ENCODE measurements at places on chromosomes 2 and 18.

- DNase-seq, result no peak
Observed at GRCh38 chr2:173400760-173401159, 46.1 kb downstream of the CDCA7 start.

GRCh38 chr2:43190311-43191052 lies 35.9 kb downstream of the ZFP36L2 start:
- DNase-seq, result no peak

DNA sequence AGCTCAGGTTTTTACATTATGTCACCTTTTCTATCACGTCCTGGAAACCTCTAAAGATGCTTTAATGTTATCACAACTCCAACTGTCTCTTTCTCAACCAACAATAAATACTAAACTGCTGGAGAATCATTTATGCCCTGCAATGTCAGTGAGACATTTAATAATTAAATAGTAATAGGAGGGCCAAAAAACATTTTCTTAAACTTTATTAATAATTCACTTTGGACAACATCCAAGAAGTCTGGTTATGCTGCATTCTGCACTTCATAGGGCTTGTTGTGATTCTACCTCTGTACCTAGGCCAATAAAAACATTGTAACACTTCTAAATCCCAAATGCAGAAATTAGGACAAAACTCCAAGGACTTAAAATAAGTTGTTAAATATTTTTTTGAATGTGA lies 420.4 kb upstream of the LRRTM1 start:
- DNase-seq, result no peak

DNA sequence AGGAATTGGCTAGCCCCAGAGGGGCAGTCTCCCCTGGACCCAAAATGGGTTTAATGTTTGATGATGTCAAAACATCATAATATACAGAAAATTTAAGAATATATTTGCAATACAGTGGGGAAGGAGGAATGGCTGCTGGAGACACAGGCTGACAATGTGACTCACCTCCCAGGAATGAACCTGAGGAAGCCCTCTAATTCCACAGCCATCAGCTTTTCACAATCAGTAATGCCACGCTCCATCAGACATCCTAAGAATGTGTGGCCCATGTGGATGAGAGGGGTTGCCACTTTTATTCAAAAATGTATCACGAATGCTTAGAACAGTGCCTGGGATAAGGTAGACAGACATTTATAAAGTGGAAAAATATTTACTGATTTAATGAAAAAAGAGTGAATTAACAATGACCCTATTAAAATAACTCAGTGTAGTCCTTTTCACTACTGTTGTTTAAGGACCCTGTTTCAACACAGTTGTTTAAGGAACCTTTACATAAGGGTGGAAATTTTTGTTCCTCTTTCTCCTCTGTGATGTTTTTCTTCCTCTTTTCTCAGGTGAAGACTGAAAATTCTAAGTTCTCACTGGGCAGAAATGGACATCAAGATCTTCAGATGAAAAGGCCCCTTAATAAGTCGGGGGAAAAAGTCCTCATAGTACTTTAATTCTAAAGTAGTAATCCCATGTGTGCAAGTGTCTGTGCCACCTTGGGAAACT lies 17.5 kb upstream of the TMEM163 start:
- no peak for DNase-seq

DNA sequence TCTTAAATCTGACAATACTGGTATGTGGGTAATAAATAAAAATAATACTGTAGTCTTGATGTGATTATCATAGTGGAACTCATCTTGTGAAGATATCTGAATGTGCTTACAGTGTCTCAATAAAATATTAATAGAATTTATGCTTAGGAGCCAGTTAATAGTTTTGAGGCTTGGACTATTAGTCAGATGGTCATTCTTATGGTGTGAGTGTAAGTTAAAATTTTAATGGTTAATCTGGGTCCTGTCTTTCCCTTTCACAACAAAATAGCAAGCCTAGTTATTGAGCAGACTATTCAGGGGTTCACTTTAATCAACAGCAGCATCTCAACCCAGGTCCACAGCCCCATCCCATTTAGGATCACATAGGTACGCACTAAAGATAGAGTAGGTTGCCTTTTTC lies 138.9 kb downstream of the HAUS1 start:
- no peak for DNase-seq

GRCh38 chr2:188609321-188610049 lies 317.8 kb downstream of the GULP1 start:
- DNase-seq, result no peak

DNA sequence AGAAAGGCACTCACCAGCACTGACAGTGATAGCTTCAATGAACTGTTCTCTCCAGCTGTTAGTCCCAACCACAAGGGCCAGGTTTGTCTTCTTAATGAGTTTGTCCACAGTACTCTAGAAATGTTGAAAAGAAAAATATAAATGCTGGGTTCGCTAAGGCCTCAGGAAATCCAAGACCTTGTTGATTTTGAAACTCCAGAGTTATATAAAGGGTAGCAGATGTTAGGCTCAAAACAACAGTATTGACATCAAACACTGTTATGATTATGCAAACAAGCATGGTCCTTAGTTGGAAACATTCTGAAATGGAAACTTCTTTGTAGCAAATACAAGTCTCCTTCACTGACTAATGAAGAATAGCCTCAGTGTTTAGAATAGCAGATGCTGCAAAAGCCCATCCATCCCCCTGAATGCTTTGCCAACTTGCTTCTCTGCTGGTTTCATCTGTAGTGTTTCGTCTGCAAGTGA lies 291.1 kb downstream of the SLC8A1 start:
- DNase-seq, result no peak

DNA sequence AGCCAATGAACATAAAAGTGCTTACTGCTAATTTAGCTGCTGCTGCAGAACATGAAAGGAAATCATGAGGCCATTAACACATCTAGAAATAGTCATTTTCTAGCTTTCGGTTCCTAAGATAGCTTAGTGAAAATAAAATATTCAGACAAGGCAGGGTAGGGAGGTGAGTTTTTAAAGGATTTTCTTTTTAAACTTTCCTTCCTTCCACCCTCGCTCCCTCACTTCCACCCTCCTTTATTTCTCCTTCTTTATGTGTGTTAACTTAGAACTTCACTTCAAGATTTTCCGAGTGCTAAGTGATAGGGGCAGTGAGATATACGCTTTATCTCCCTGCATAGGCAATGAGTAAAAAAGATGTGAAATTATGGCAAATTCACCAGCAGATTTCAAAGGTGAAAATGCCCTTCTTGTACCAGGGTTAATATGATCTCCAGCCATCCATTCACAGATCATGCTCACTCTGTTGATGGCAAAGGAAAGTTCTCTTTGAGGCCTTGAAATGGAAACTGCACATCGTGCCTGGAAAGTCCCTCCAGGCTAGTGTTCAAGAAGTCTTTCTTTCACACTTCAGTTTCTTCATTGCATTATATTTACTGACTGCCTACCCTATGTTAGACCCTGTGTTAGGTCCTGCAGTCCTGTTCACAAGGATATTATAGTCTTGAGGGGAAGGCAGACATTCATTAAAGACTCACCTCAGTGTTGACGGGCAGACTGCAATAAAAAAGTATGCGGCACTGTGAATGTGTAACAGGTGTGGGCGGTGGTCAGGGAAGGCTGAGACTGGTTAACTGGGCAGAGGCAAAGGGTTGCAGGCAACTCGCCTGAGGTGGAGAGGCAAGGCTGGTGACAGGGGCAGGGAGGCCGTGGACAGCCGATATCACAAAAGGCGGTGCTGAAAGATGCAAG lies 200.8 kb downstream of the PLCL1 start:
- DNase-seq, result no peak

DNA sequence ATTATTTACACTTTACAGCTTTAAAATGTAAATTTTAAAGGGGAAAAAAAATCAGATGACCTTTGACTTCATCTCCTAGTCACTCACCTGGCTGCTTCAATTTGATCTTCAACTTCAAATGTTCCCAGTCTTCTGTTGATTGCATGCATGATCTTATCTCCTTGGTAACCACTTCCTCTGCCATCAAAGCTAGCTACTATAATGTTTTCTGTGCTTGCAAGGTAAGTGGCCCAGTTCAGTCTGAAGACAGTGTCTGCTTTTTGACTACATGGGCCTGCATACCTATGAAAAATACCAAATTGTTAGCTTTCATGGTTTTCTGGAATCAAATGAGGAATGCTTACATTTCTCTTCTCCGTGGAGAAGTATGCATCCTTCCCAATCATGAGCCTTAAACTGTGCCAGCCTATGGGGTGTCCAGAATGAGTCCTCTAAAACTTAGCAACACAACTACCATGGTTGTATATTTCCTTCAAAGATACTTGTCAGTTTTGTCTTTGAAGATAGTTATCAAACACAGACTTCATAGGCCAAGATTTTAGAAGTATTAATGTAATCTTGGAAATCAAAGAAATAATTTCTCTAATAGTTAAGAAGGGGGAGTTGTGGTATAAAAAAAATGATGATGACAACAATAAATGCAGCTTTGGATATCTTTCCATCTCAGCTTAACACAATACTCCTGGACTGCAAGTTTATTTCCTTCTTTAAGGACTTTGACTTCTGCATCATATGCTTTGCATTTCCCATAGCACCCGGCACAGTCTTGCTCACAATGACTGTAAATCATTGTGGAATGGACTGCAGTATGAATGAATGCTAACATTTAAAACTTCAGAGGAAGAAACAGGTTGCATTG lies 62.1 kb downstream of the DPP4 start:
- peak; percentile 45 for DNase-seq

GRCh38 chr2:58539973-58540372 lies 298.8 kb upstream of the FANCL start:
- DNase-seq, result no peak

- DNase-seq, result no peak
Observed at GRCh38 chr2:26696351-26696816, 3.9 kb downstream of the KCNK3 start.

DNA sequence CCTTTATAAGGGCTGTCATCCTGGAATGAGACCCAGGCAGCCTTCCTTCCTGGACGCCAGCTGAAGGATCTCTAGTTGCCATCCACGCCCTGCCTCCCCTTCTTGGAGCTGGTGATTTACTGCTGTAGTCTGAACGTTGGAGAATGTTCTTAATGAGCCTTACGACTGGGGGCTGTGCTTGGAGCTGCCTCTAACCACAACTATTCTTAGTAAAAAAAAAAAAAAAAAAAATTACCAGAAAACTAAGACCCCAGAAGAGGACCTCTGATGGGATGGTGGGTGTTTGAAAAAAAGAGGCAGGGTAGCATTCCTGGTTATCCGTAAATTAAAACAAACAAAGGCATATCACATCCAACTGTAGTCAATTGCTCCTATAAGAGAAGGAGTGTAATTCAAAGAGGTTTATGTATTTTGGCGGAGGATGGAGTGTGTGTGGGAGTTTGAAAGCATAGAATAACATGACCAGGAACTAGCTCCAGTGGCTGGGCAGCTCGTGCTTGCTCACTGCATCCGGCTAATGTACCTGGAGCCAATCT lies 105.4 kb downstream of the QPCT start:
- DNase-seq, result no peak

GRCh38 chr2:219486380-219486959 lies 12.2 kb upstream of the GMPPA start:
- DNase-seq, result no peak

- no peak for DNase-seq
Observed at GRCh38 chr18:37124516-37124915, 295.6 kb downstream of the KIAA1328 start.

GRCh38 chr18:2146092-2146491 lies 425.2 kb downstream of the METTL4 start:
- no peak for DNase-seq
